ENCODE measurements at places on chromosomes 4 and X.
A peak's percentile ranks its signal among the peaks of the same experiment; 100 is the strongest.

GRCh38 chr4:85419103-85419502, 55.8 kb upstream of the ARHGAP24 start:
- no peak for DNase-seq

- no peak for DNase-seq
Observed at GRCh38 chr4:53280846-53281245, 85.0 kb downstream of the SCFD2 start.

- no peak for DNase-seq
Observed at GRCh38 chr4:152515678-152516077, 20.2 kb downstream of the FBXW7 start.

- DNase-seq: no peak
Observed at GRCh38 chr4:3128058-3128457, 53.6 kb downstream of the HTT start.

DNA sequence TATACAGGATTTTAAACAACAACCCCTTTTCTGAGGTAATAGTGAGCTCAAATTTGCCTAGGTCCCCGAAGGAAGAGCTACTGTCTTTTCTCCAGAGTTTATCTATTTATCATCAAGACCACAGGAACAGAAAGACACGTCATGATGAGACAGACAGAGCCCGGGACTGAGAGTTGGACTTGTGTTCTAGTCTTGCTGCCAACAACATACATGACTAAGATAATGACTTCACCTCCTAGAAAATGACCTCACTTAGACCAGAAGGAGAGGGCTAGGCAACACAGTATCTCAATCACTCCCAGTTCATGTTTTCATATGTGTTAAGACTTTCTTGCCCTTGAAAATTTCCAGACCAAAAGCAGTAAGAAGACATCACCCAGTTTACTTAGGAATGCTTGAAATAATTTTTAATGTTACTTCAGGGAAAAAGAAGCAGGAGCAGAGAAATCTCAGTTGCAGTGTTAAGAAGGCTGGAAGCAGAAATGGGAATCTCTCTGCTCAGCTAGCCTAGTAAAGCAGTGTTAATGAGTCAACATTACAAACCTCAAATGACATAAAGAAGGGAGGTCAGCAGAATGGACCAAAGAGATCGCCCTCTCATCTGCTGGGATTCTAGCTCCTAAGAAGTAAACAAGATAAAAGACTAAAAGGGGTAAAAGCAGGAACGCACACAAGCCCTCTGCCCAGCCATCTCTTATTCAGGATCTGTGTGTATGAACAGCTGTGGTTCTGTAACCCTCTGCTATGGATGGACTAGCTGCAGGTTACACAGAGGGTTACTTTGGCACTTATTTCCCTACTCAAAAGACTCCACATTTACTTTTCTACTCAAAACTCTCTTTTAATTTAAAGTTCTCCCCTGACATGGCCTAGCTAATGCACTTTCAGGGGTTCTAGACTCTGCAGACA, 24.8 kb downstream of the PDGFC start:
- no peak for DNase-seq

DNA sequence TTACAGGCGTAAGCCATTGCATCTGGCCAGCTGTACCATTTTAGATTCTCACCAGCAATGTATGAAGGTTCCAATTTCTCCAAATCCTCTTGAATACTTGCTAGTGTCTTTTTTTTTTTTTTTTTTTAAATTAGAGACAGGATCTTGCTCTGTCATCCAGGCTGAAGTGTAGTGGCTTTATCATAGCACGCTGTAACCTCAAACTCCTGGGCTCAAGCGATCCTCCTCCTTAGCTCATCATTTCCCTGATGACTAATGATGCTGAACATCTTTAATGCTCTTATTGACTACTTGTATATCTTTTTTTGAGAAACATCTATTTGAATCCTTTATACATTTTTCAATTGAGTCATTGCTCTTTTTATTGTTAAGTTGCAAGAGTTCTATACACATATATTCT, 40.3 kb downstream of the HDAC8 start:
- no peak for DNase-seq

- DNase-seq: no peak
Observed at GRCh38 chr4:126238013-126238412, 923.3 kb downstream of the FAT4 start.

- no peak for DNase-seq
Observed at GRCh38 chrX:19121466-19121865, 802 bp downstream of the ADGRG2 start.

DNA sequence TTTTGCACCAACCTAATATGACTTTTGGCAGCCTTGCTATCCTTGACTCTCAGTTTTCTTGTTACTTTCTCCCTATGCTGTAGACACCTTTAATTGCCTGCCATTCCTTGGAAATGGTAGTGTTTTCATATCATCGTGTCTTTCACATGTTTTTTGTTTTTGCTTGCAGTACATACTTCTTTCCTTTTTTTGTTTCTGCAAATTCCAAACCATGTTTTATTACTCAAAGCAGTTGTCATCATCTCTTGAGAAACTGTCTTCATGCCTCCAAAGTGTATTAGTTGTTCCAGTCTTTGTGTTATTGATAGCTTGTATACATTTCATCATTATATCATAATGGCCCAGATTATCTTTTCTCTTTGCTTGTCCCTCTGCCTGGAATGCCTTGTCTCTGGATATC, 57.1 kb downstream of the PDLIM5 start:
- DNase-seq: no peak

DNA sequence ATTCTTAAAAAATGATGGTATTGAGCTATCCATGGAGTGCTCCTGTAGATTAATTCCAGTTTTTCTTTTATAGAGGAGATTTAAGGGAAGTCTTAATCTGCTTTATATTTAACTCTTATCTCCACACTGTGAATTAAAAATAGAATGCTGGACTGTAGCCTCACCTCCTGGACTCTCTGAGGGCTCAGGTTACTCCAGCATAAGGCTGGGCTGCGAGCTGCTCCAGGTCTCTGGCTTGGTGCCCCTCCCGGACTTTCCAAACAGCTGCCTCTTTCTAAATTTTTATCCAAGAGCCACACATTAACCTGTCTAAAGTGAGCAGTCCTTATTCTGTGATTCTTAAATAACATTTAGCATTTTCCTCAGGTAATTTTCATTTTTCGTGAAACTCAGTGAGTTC, 218.7 kb upstream of the JADE1 start:
- DNase-seq: no peak

DNA sequence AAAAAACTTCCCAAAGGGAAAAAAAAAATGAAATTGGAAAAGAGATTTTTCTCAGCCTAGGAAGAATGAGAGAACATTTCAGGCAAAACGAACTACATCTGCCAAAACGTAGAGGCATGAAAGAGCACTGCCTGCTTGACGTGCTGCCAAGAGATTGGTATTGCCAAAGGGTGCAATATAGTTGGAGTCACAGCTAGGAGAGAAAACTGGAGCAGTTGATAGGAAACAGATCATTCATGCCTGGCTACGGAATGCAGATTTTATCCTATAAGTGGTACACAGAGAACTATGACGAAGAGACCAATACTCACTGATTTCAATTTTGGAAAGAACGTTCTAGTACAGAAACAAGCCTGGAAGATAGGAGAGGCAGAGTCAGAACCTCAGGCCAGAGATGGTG, 68.4 kb upstream of the IQCM start:
- peak; percentile 49 for DNase-seq

DNA sequence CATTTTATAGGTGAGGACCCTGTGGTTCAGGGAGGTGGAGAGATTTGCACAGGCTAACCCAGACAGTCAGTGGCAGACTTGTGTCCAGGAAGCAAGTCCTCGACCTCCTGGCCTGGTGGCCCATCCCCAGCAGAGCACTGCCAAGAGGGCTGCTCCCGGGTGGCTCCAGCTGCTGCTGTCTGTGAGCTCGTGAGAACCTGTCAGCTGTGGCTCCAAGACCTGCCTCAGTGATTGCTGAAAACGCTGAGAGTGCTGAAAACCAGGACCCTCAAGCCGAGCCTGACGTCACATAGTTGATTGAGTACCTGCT, 74.2 kb downstream of the RTL9 start:
- no peak for DNase-seq

- DNase-seq: no peak
Observed at GRCh38 chrX:135302269-135302873, 6.9 kb upstream of the ETDC start.

Measured in anterior cingulate cortex (tissue), 58 donors.